SIG-M5 (cell line): ENCODE measurements at places on chromosomes 6 and 20.

GRCh38 chr6:67102743-67103142 lies 1395.7 kb upstream of the EYS start:
- DNase-seq: no peak

DNA sequence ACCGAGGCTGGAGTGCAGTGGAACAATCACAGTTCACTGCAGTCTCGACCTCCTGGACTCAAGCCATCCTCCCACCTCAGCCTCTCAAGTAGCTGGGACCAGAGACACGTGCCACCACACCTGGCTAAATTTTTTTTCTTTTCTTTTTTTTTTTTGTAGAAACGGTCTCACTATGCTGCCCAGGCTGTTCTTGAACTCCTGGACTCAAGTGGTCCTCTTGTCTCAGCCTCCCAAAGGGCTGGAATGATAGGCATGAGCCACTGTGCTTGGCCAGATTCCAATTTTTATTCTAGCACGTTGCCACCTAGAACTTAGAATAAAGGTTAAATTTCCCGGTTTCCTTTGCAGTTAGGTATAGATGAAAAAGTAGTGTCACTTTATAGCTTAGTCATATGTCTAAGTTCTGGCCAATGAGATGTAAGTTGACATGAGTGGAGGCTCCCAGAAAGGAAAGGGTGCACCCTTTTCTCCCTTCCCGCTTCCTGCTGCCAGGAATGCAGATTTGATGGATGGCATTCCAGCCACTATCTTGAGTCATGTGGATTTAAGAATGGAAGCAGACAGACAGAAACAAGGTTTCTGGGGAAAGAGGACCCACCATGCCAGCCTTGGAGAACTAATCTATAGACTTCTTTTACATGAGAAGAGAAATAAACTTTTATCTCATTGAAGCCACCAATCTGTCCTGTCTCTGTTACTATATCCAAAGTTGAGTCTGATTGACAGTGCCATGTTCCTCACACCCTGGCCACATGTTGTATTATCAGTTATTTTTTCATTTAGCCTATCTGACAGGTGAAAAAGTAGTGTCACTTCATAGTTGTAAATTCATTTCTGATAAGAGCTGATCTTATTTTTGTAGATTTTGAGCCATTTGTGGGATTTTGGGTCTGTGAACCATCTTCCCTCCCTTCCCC lies 60.6 kb upstream of the NCOA3 start:
- no peak for DNase-seq

- DNase-seq: no peak
Measured at GRCh38 chr6:46051962-46052361, 36.3 kb upstream of the CLIC5 start.

DNA sequence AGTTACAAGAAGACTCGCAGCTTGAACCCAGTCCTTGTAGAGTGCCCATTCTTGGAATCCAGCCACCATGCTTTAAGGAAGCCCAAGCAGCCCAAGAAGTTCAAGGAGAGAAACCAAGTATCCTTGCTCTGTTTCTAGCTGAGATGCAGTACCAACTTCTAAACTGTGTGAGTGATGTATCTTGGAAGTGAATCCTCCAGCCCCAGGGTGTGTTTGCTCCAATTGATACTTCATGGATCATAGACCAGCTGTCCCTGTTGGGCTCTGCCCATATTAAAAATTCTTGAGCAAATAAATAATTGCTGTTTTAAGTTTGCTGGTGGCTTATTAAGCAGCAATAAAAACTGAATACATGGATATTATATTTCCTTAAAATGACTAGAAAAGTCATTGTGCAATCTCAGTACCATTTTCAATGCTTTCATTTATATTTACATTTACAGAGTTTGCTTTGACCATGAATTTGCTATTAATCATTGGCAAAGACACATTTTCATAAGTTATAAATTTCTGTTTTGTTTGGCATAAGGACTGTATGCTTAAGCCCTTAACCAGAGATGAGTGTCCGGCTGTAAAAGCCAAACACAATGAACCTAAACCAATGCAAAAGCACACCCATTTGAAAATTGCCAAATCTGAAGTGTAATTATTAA lies 9.2 kb downstream of the SPTLC3 start:
- DNase-seq: no peak

- no peak for DNase-seq
Measured at GRCh38 chr6:24194978-24195700, 69.1 kb downstream of the NRSN1 start.

DNA sequence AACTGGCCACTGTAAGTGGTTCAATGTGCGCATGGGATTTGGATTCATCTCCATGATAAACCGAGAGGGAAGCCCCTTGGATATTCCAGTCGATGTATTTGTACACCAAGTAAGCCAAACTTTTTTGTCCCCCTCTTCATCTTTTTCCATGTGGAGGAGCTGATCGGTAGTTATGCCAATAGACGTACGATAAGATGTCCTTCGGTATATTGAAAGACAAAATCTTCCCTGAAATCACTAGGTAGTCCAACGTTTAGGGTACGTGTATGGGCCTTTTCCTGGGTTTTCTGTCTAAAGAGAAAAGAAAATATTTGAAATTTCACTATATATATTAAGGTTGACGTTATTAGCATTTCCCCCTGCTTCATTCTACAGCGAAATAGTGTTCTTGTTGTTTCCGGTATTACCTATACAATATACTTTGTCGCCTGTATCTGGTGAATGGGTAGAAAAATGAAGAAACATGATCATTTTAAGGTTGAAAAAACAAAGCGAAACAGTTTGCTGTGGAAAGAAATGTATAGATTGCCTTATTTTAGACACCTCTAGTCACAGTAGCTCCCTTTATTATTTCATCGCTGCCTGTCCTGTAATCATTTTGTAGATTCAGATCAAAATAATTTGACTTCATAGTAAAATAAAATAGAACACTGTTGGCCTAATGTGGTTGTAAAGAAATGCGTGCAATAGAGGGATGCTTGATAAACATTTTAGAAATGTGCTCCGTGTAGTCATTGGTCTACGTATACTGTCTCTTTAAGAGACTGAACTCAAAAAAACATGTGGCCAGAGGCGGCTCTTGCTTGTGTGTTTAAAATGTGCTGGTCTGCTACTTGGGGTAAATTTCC lies 1.5 kb downstream of the LIN28B start:
- DNase-seq: peak; percentile 22

- DNase-seq: no peak
Measured at GRCh38 chr6:113412589-113413357, 444.4 kb upstream of the MARCKS start.

- no peak for DNase-seq
Measured at GRCh38 chr20:51488331-51488730, 54.2 kb downstream of the NFATC2 start.

DNA sequence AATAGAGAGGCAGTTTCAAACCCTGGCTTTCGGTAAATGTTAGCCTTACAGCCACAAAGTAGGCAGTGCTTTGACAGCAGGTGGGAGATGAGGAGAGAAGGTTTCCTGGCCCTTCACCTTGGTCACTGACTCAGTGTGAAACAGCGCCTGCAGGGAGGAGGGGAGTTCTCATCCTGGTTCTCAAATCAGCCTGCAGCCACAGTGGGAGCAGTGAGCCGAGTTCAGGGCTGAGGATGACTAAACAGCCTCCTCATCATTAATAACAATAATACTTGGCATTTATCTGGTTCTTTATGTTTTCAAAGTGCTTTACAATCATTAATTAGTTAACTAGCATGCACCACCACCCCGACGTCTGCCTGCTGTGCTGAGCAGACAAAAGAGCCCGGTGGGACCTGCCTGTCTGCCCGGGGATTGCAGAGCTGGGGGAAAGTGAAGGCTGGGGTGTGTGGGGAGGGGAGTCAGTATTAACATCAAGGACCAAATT lies 59.6 kb downstream of the PRDM1 start:
- DNase-seq: no peak
